K562 (cell line): ENCODE measurements at places on chromosomes 4 and X.

- no peak for DNase-seq
Measured at GRCh38 chrX:152926923-152927322, 29.1 kb downstream of the ZNF185 start.

- DNase-seq, result peak; percentile 53
Measured at GRCh38 chr4:174592985-174593335, 70.7 kb upstream of the HPGD start.

- DNase-seq, result no peak
Measured at GRCh38 chrX:107451731-107452130, 2.3 kb downstream of the FRMPD3 start.

GRCh38 chr4:147794787-147795413 is 63.0 kb downstream of the ARHGAP10 start:
- no peak for DNase-seq

DNA sequence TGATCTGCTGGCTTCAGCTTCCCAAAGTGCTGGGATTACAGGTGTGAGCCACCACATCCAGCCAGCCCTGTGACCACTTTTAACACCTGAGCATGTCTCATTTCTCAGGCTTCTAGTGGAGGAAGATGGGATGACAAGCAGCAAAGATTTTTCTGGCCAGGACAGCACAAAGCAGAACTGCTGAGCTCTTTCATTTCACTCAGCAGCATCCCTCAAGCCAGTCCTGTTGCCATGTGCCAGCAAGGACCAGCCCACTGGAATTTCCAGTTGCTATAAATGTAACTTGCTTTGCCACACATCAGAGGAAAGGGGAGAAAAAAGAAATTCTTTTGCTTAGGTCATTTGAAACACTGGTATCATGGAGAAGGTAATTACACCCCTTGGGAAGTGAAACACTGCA is 75.9 kb downstream of the SLC9A7 start:
- no peak for DNase-seq
